Activated gamma-delta T cell treated with anti-CD3 and anti-CD28 coated beads, Interleukin-2, amount 50 U/mL, for 16 hours (primary cell): ENCODE measurements at places on chromosomes 4 and X.

- DNase-seq = no peak
These were observed 76.6 kb upstream of the CXXC4 start for GRCh38 chr4:104571341-104571740.

- no peak for DNase-seq
These were observed 18.7 kb upstream of the ZNF827 start for GRCh38 chr4:145957302-145957701.

GRCh38 chr4:14400307-14400706 lies 602.0 kb upstream of the CPEB2 start:
- DNase-seq = no peak

DNA sequence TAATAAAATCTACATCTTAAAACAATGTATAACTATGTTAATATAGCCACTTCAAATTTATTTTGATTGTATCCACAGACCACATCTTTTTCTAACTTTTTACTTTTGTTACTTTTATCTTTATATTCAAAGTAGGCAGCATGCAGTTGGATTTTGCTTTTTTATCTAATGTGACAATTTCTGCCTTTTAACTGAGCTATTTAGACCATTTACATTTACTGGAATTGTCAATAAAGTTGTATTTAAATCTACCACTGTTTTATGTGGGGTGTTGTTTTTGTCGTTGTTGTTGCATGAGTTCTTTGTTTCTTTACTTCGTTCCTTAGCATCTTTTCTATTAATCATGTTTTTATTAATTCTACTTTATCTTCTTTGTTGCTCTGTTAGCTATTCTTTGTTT lies 42.0 kb downstream of the NEUROG2 start:
- DNase-seq = no peak

DNA sequence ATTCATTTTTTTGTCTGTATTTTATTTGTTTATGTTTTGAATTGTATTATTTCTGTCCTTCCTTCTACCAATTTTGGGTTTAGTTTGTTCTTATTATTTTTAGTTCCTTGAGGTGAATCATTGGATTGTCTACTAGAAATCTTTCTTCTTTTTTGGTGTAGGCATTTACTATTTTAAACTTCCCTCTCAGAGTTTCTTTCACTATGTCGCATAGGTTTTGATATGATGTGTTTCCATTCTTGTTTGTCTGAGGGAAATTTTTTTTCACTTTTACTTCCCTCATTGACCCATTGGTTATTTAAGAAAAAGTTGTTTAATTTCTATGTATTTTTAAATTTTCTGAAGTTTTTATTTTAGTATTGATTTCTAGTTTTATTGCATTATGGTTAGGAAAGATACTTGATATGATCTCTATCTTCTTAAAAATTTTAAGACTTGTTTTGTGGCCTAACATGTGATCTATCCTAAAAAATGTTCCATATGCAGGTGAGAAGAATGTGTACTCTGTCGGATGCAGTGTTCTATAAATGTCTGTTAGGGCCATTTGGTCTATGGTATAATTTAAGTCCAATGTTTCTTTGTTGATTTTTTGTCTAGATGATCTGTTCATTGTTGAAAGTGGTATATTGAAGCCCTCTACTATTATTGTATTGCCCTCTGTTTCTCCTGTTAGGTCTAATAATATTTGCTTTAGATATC lies 68.8 kb downstream of the IL15 start:
- no peak for DNase-seq

GRCh38 chrX:71533851-71534561 lies 1.1 kb downstream of the OGT start:
- DNase-seq = peak; percentile 31

- no peak for DNase-seq
These were observed 23.2 kb downstream of the RELL1 start for GRCh38 chr4:37662861-37663390.

GRCh38 chrX:22105231-22105630 lies 73.1 kb downstream of the PHEX start:
- DNase-seq = no peak

DNA sequence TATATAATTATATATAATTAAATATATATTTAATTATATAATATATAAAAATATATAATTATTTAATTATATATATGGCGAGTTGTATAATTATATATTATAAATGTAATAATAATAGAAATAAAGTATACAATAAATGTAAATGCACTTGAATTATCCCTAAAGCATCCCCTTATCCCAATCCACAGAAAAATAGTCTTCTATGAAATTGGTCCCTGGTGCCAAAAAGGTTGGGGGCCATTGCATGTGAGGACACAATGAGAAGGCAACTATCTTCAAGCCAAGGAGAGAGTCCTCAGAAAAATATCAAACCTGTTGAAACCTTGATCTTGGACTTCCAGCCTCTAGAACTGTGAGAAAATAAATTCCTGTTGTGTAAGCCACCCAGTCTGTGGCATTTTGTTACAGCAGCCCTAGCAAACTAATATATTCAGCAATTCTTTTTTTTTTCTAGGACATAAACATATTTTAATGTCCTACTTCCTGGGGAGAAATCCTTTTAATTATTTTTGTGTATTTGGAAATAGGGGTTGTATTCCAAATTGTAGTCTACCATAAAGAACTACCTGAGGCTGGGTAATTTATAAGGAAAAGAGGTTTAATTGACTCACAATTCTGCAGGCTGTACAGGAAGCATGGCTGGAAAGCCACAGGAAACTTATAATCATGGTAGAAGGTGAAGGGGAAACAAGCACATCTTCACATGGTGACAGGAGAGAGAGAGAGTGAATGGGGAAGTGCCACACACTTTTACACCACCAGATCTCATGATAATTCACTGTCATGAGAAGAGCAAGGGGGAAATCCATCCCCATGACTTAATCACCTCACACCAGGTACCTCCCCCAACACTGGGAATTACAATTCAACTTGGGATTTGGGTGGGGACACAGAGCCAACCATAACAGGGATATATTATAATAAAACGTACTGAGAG lies 22.9 kb upstream of the CXCL2 start:
- no peak for DNase-seq

DNA sequence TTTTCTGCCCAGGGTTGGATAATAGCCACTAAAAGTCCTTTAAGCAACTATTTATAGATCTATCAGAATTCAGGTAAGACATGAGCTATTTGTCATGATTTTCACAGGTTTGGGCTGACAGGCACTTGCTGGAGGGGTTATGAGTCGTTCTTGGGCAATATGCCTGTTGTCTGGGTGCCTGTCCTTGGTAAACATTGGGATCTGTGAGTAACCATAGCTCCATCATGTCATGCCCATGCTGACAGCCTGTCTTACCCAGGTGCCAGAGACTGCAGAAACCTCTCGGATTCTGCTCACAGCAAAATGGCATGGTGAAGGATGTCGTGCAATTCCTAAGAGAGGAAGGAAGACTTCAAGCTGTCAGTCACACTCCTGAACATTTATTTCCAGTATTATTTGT lies 116.0 kb upstream of the PUDP start:
- DNase-seq = no peak

DNA sequence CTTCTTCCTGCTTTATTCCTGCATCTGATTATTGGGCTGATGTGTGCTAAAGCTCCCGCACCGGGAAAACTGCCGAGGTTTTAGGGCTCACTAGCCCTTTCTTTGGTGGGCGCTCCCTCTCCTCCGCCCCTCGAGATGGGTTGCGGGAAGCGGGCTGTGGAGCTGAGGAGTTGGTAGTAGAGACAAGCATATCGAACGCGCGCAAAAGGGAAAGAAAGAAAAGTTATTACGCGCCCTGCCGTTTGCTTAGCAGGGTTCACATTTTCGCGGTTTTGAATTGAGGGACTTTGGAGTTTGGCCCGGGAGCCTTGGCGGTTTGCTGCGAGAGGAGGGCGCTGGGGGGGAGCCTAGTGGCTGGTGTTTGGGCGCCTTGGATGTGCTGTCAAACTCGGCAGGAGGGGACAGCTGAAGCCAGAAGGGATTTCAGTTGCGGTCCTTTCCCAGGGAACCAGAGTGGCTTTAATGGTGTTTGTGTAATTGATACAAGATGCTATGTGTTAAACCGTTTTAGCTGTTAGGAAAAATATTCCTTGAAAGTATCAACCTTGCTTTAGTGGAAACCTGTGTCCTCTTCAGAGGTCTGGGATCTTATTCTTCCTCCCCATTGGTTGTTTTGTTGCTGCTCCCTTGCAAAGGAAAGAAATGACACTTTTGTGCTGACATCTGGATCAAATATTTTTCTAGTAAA lies 1.1 kb downstream of the GAB1 start:
- no peak for DNase-seq

GRCh38 chr4:137384476-137384875 lies 147.8 kb downstream of the PCDH18 start:
- DNase-seq = no peak

DNA sequence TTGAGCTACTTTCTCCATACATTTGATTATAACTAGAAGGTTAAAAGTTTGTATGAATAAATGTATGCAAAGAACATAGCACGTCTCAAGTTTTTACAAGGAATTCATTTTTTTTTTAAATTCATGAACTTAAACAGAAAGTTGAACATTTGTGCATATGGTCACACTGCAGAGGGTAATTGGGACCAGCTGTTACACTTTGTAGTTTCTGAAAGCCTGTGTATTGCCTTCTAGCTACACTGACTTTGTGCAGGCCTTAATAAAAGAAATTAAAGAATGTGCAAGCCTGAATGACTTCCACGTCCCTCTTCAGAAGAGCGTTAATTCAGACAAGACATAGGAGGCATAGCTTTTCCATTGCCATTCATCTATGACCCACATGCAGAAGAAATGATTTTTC lies 153.1 kb upstream of the PCDH18 start:
- DNase-seq = no peak

DNA sequence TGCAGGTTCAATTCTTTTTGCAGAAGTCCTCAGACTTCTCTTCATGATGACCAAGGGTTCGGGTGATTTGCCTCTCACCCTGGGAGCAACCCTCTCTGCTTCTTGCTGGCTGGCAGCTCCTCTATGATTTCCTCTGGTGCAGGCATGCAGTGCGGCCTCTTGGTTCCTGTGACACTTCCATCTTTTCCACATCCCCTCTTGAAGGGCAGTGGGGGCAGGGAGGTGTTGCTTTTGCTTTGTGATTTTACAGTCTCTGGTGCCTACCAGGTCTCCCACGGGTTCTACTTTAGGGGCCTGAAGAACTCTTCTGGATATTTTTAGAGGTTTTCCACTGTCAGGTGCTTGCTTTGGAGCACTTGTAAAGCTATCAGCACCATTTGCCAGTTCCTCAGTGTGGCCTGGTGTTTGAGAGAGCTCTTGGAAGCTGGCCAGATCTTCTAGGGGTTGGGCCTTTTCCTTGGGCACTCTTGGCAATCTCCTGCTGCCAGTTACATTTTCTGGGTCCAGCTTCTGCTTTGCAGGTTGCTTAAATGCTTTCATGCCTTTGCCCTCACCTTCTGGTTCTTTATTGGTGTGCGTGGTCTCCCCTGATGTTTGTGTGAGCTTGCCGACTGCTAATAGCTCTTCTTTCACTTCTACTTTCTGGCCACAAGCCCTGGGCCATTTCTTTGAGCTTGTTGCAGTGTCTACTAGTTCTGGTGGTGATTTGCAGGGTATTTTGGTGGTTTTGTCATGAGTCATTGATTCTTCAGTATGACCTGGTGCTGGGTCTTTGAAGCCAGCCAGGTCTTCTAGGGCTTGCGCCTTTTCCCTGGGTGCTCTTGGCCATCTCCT lies 11.5 kb upstream of the CHST7 start:
- no peak for DNase-seq

DNA sequence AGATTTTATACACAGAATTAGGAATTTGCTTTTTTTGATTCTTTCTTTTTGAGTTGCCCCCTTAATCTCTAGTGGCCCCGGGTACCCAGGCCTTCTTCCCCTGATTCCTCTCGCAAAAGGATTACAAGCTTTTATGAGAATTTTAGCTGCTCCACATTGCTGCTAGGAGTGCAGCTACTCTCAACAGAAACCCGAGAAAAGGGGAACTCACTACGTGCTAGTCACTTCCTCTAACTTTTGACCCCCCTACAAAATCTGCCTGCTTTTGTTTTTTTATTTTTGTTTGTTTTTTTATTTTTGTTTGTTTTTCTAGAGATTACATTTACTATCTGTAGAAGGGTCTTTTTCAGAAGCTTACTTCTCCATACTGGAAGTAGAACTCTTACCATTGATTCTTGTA lies 64.1 kb downstream of the ZNF81 start:
- DNase-seq = no peak

DNA sequence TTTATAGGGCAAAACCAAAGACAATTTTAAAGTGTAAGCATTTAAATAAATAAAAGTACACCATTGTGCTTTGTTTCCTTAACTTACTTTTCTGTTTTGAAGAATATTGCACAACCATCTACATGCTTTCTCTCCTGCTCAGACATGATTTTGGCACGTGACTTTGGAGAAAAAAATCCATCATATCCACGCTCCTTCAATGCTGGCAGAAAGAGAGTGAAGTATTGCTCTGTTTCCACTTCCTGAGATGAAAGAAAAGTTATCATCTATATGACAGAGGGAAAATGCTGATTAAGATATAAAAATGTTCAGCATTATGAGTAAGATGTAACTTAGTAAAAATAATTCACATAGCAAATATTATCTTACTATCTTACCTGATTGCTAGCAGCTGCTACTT lies 77.1 kb downstream of the CNOT6L start:
- no peak for DNase-seq

- DNase-seq = no peak
These were observed 7.3 kb upstream of the PRSS12 start for GRCh38 chr4:118360106-118360505.

DNA sequence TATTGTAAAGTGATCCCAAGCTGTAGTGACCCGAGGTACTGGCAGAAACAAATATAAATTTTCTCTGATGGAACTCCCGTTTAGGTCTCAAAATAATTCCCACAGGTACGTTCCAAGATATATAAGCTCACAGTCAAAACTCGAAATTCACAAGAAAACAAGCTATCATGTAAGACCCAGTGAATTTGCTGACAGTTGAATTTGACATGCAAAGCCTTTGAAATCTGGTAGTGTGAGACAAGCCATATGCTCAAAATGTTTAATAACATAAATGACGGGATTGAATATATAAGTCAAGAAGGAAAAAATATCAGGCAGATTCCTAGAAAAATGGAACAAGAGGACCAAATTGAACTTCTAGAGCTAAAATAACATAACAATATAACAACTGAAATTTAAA lies 252.8 kb downstream of the TMA16 start:
- DNase-seq = no peak

DNA sequence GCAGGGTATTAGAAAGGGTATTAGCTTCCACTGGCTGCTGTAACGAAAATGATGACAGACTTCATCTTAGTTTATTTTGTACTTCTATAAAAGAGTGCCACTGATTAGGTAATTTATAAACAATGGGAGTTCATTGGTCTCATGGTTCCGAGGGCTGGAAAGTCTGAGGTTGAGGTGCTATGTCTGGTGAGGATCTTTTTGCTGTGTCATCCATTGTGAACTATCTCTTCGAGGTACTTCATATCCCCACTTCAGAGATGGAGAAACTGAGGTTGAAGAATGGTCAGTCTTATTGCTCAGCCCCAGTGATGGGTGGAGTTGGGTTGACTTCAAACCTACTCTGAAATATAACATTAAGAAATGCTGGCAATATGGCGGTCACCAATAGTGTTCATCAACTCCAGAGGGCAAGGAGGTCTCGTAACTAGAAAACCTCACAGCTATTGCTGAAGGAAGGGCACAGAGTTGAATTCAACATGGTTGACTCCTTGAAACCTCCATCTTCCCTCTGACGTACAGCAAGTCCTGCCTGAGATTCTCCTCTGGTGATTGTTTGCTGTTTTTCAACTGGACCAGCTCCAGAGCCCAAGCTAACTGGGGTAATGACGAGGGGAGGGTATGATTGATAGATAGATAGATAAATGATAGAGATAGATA lies 53.6 kb upstream of the SHOX start:
- DNase-seq = no peak
